Head of caudate nucleus (tissue), 42 donors: ENCODE measurements at places on chromosomes 4 and X.

DNA sequence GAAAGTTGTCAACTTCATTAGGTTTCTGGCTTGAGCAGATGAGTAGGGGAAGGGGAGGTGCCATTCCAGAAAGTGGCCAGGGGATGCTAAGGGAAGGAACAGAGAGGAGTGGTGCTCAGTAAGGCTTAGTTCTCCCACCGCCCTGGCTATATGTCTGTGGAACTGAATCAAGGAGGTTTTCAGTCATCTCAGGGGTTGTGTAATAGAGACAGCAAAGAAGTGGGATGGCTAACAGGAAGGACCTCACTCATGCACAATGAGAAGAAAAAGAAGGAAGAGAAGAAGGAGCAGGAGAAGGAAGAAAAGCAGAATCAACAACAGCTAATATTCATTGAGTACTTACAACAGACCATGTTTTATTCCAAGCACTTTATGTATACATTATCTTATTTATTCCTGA, 368.7 kb downstream of the MID1IP1 start:
- no peak for DNase-seq

DNA sequence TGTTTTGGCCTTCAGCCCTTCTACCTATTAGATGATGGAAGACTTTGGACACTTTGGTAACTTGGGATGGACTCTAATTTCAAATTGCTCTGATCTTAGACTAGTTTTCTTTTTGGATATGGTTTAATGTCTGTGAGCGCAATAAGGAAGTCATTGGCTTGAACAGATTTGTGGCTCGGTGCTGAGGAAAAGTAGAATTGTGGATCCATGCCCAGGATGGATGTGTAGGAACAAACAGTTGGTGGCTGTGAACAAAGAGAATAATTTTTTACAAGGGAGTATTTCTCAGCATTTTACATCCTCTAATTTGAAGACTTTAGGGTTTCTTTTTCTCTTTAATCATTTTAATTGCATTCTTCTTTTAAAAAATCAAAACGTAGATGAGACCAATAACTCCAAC, 327.1 kb downstream of the GLUD2 start:
- DNase-seq: no peak

- peak; percentile 25 for DNase-seq
Observed at GRCh38 chrX:69387567-69388487, 116.3 kb upstream of the NALF2 start.

DNA sequence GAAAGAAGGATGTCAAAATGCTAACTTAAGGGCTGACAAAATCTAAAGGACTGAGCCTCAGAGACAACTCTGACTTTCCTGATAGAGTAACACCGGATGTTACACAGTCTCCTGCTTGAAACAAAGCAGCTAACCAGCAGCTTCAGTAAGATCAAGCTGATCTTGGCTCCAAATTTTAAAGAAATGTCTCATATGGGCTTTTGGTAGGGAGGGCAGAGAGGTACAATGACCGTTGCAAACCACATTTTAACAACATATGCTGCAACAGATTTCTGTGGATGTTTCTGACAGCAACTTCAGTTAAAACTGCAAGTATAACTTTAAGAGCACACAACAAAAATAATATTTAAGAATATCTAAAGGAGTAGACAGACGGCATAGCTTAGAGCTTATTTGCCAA, 9.1 kb downstream of the RPGR start:
- DNase-seq: no peak

GRCh38 chr4:134202166-134202956, 772 bp upstream of the PABPC4L start:
- no peak for DNase-seq

GRCh38 chr4:142574306-142574705, 271.8 kb downstream of the INPP4B start:
- no peak for DNase-seq

- no peak for DNase-seq
Observed at GRCh38 chr4:117575850-117576249, 458.4 kb upstream of the NDST3 start.

GRCh38 chr4:9924750-9925149, 96.5 kb downstream of the SLC2A9 start:
- DNase-seq: no peak

DNA sequence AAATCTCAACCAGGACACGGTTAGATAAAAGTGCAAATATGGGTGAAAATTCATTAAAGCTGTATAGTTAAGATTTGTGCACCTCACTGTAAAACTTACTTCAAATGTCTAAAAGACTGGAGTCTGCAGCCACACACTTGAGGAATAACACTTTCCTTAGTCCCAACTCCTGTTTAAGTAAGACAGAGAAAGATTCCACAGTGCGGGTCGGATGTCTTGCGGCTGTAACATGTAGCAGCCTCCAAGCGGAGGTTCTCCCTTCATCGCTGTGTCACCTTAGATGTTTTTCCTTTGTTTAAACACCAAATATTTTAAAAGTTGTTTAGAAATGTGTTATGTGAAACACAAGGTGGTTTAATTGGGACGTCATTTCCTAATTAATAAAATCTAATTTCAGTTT, 905 bp upstream of the MAEA start:
- DNase-seq: no peak

DNA sequence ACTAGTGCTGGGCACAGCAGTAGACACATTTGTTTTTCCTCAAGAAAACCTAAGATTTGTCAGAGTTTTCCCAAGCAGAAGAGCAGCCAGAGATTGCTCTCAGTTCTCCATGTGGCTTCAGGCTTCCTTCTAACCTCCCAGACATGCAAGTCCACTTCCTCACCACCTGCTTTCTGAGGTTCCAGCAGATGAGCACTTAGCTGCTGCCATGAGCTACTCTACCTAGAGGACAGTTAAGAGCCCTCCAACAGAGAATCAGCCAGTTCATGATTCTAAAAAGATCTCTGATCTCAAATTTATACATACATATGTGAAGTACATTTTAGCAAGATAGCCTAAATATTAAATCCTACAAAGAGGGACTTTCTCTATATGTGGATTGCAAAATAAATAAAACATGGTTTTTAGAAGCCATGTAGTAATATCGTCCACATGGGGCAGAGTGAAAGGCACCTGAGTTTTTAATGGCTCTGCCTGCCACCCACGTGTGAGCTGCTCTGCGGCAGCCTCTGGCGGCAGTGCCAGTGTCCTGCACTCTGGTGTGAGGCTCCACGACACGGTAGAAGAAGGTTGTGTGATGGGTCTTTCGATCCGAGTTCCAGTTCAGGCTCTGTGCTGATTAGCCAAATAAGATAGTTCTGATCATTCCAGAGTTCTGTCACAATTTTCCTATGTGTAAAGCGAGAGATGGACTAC, 10.3 kb downstream of the CYP4V2 start:
- DNase-seq: peak; percentile 37
